Kasumi-1 (cell line): ENCODE measurements at places on chromosomes 2 and 18.

- DNase-seq: no peak
Observed at GRCh38 chr2:239476757-239477585, 76.2 kb upstream of the HDAC4 start.

DNA sequence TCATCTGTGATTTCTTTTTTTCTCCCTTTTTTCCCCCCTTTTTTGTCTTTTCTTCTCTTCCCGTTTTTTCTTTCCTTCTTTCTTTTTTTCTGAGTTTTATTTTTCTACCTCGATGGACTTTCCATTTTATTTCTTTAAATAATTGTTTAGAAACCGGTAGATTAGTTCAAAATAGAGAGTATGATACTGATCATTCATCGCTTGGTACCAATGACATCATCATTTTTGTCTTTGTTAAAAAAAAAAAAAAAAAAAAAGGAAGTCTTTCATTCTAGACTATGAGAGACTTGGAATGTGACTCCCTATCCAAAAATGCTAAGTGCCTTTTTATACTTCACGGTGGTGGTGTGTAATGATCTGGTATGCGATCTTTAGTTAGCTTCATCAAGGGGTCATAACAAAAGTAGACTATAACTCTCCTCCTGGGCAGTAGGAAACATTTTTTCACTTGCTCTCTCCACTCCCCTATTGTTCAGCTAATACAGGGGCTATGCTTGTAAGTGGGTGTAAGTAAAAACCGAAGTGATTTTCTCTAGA, 1517.5 kb upstream of the ZEB2 start:
- DNase-seq: no peak

DNA sequence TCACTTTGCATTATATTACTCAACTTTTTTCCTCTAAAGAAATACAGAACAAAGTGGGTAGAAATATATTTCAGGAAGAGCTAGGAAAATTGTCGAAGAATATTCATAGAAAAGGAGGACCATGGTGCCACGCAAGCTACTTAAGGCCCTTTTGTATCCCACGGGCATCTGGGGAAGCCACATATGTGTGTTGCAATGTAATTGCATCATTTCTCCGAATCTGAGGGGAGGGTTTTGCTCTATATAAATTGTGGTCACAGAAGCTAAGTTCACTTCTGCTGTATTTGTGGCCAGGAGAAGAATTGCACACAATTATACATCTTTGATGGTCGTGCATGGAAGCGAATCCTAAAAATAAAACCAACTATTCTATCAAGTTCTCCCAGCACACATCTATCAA, 360.3 kb downstream of the IRS1 start:
- peak; percentile 7 for DNase-seq

- no peak for DNase-seq
Observed at GRCh38 chr2:12612671-12613070, 104.1 kb upstream of the TRIB2 start.

- DNase-seq: peak; percentile 5
Observed at GRCh38 chr18:31506024-31506742, 8.2 kb downstream of the DSG2 start.

- no peak for DNase-seq
Observed at GRCh38 chr2:229343661-229344060, 72.6 kb upstream of the PID1 start.

DNA sequence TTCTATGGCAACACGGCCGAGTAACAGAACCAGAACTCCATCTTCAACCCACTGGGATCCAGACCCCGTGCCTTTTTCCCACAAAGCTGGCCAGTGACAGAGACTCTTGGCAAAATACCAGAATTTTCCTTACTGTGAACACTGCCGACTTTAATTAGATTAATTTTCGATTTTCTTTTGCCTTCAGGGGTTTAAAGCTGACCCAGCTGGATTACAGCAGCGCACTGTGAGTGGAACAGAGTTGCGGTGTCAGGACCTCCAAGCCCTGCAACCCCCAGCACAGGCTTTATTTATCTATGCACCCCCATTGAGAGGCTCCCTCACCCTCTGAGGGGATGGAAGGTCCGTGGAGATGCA, 36.4 kb downstream of the CTIF start:
- DNase-seq: no peak

- no peak for DNase-seq
Observed at GRCh38 chr2:15797939-15798281, 142.4 kb upstream of the MYCN start.

DNA sequence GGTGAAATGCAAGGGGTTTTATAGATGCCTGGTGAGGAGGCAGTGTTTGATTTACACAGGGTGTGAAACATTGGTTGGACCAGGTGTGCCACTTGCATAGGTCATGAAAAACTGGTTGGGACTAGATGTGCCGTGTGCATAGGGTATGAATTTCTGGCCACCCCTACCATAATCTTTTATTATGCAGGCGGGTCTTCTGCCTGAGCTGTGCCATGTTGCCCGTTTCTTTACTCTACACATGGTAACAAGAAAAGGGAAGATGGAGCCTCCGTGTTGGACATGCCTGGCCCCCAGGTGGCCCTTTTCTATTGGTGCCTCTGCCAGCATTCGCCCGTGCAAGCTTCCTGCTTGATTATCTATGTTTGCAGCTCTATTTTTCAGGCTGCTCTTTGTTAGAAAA, 805.4 kb downstream of the TRIB2 start:
- DNase-seq: no peak

DNA sequence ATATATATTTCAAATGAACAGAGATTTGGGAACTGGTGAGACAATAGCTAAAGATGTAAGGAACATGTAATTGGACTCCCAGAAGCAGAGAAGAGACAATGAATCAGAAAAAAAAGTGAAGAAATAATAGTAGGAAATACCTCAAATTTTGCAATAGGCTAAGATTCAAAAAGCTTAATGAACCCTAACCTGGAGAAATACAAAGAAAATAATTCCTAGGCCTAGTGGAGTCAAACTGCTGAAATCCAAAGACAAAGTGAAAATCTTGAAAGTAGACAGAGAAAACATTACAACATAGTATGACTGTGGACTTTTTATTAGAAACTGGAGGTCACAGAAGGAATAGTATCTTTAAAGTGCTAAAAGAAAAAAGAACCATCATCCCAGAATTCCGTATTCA, 76.7 kb downstream of the LAMA3 start:
- no peak for DNase-seq

DNA sequence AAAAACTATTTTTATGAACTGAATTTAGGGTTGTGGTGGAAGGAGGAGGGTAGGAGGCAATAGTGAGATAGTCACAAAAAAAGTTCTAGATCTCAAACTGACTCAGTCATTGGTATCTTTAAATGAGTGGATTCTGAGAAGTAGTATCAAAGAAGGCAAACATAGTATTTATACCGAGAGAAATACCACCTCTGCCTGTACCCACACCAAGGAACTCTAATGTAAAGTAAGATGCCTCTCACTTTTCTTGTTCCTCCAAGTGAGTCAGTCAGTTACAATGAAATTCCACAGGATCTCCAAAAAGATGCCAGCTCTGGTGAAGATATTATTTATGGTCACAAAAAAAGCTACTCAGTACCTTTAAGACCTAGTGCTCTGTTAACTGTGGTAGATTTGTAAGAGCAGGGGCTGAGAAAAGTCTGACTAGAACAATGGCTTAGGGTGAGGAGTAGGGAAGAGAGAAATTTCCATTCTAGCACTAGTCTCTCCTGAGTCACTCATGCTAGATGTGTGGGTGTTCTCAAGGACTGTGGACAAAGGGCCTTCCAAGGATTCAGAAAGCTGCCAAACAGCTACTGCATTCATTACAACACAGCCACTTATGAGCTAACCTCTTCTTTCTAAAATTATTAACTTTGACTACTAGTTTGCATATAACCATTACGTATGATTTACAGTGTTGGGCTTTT, 36.3 kb downstream of the YWHAQ start:
- no peak for DNase-seq

- DNase-seq: peak; percentile 78
Observed at GRCh38 chr18:61581578-61582201, 248.5 kb downstream of the CDH20 start.

- DNase-seq: peak; percentile 92
Observed at GRCh38 chr2:137838255-137839092, 125.8 kb upstream of the HNMT start.

- DNase-seq: peak; percentile 10
Observed at GRCh38 chr2:8389431-8390108, 292.3 kb upstream of the ID2 start.

DNA sequence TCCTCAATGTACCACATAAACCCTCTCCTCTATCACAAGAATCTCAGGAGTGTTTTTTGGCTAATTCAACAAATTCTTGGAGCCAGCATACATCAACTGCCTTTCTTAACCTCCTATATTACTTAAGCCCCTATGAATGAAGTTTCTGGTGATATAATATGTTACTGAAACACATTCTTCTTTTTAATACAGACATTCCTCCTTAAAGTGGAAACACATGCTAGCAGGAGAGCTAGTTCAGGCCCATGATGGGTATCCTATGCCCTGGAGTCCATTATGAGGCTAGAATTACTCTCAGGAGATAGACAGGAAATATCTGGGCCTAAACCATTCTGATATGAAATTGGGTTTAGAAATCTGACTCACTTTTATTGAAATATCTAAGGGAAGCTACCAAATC, 26.6 kb upstream of the RMDN2 start:
- DNase-seq: no peak
